ENCODE measurements at places on chromosomes 2 and 18.

GRCh38 chr2:925309-925708, 25.3 kb upstream of the SNTG2 start:
- DNase-seq = no peak

DNA sequence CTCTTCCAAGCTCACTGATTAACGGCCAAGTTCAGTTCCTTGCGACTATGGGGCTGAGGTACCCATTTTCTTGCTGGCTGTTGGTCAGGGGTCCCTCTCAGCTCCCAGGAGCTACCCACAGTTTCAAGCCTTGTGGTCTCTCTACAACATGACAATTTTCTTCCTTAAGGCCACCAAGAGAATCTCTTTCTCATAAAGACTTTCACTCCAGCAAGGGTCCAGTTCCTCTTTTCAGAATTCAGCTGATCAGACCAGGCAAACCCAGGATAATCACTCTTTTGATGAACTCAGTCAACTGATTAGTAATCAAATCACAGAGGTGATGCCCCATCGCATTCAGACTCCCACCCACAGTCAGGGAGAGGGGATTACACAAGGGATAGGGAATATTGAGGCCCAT, 129.7 kb downstream of the IRS1 start:
- no peak for DNase-seq

GRCh38 chr18:48551100-48551499, 12.3 kb downstream of the CTIF start:
- no peak for DNase-seq

DNA sequence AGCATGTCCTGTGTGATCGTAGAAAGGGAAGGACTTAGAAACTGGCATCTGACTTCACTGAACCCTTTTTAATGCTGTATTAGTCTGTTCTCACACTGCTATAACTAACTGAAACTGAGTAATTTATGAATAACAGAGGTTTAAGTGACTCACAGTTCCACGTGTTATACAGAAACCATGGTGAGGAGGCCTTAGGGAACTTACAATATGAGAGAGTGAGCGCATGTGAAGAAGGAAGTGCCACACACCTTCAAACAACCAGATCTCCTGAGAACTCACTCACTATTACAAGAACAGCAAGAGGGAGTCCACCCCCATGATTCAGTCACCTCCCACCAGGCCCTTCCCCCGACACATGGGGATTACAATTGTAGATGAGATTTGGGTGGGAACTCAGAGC, 811.3 kb downstream of the CPS1 start:
- no peak for DNase-seq

DNA sequence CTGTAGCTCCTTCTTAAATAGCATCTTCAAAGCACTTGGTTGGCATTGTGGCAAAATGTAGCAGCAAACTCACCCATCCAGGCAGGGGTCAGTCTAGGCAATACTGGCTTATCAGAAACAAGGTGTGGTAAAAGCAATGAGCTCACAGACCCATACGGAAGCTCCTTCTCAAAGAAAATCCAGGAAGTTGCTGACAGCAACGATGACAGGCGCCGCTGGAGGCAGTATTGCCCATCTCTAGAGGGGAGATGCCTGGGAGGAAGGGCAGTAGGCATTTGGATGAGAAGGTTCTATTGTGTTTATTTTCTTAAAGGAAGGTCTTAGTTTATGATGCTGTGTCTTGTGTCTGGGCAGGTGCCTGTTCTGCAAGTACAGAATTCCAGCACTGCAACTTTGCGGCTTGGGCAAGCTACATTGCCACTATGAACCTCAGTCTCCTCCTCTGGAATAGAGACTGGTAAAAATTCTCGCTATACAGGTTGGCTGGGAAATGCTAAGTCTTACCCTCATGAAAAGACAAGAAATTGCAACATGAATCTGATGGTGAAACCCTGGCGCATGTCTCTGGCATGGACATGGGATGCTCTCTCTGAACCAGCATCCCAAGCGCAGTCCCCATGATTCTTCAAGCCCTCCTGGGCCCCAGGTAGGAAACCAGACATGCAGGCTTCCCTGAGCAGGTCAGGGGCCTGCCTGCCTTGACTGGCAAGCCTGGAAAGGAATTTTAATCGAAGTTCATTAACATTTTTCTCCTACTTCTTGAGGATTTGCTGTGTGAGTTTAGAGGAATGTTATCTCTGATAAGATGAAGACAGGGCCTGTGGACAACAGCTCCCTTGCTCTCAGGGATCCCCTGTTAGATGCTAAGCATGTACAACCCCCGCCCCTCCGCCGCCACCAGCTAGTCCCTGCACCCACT, 156.0 kb downstream of the TFCP2L1 start:
- DNase-seq = no peak

- DNase-seq = no peak
Measured at GRCh38 chr18:79353267-79353666, 42.5 kb upstream of the NFATC1 start.

DNA sequence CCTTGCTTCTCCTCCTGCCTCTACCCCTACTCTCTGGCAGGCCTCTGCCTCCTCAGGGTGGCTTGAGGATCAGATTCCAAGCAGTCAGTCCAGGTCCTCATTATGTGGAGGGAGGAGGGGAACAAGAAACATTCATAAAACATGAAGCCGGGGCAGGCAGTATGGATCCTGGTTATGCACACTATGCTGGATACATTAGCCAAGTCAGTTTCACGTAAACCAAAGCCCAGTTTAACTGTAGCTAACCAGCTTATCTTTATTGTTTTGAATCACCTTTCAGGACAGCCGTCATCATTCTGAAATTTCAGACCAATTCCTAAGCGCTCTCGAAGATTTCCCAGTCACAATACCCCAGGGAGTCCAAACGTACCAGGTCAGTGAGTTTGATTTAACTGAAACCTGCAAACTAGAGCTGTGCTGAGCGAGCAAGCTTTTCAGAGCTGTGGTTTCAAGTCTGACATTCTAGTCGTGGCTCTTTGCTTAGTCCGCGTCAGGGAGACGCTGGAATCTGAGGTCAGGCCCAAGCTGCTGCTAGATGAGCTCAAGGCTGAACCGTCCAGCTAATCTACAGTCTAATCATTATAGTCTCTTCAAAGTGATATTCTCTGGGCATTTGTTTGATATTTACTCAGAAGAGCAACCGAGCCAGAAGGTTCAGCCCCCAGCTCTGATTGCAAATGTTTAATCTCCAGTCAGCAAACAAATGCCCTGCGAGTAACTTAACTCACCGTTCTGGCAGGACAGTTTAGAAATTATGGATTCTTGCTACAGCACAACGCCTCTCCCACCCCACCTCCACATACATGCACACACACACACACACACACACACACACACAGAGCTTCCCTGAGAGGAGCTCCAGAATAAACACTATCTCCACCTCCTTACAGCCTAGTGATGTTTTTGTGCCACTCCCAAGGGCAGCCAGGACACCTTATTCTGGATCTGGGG, 63.8 kb upstream of the BZW1 start:
- DNase-seq = no peak

DNA sequence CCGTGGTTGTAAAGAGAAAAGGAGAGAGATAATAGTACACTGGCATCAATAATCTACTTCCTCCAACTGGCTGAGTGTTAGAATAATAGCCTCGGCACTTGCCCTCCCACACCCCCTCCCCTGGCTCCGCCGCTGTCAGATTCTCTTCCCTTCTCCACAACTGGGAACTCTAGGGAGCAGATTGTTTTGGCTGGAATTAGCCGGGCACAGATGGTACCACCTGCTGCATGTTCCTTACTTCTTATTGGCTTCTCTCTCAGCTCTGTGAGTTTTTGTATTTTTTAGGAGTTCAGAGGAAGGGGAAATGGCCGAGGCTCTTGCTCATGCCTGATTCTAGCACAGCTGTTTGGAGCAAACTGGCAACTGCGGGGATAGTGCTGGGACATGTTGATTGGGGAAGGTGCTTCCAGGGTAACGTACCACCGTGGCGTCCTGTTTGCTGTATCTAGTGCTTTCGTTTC, 140.0 kb downstream of the ZEB2 start:
- no peak for DNase-seq

DNA sequence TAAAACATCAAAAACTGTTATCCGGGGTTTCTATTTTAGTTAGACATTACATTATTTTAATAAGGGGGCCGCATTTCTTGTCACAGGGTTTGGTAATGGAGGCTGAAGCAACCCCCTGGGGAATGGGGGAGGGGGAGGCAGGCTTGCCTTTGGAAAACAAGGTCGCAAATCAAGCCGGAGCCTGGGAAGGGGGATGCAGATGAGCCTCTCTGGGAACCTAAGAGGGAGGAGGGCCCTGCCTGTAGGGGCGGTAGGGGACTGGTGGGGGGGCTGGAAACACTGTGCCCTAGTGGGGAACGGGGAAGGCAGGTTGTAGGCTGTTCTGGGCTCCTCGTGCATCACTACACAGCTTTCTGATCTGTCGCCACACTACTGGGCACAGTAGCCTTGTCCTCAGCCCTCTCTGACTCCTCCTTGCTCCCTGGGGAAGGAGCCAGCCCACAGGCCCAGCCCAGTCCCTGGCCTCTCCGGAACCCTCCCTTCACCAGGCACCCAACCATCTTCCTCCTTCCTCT, 170.2 kb upstream of the SMAD2 start:
- no peak for DNase-seq

DNA sequence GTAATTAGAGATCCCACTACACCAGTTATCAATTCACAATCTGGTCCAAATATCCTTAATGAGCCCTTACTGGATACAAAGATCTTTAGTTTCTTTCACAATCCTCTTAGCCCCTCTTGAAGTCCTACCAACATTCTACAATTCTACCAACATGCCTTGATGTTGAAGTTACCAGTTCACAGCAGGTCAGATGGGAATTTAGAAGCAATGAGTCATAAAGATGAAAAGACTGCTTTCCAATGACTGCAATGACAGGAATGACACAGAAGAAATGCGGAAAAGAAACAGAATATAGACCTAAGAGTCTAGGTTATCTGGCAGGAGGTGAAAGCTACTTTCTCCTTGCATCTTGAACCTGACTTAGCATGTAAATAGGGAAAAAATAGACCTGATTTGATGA, 24.5 kb downstream of the RTTN start:
- DNase-seq = no peak

- DNase-seq = no peak
Measured at GRCh38 chr2:111169268-111169667, 48.6 kb downstream of the BCL2L11 start.
